Stimulated activated CD4-positive, alpha-beta T cell treated with anti-CD3 and anti-CD28 coated beads, TNF-alpha, amount 100 ng/mL, for 24 hours (primary cell): ENCODE measurements at places on chromosomes 5 and 9.

DNA sequence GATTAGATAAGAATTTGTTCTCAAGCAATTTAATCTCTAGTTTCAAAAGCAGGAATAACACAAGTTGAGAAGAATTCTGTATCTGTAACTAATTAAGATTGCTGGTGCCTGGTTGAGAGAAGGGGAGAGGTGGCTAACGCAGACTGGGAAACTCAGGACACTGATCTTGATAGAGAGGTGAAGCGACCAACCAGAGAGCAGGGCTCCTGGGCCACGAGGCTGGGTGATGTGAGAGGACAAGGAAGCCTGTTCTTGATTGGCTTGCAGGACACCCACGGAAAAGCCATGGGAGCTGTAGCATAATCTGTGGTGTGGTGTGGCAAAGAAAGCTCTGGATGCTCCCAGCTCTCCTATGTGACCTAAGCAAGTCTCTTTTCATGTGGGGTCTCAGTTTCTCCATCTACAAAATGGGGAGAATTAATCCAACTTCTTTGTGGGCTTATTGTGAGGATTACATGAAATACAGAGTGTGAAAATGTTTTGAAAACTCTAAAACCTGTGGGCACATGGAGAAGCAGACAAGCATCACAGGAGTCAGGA lies 594.1 kb upstream of the BRINP1 start:
- no peak for DNase-seq

- no peak for DNase-seq
These were observed 14.8 kb downstream of the COL27A1 start for GRCh38 chr9:114169952-114170770.

- no peak for DNase-seq
These were observed 15.8 kb upstream of the NIPAL4 start for GRCh38 chr5:157444224-157444623.

DNA sequence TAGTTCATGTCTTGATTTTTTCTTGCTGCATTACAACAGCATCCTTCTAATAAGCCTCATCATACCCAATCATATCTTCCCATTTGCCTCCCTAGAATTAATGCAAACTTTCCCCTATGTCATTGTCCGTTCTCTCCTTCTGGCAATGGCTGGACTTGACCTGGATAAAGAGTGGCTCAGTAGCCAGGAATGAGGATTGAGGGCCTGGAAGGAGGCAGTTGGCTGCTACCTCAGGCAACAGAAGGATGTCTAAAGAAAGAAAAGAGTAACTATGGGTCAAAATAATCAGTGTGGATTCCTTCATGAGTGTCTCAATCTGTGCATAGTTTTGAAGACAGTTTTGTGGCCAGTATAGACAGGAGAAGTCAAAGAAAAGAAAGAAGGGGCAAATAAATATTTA lies 209.6 kb downstream of the TRPM3 start:
- no peak for DNase-seq

- no peak for DNase-seq
These were observed 189.6 kb downstream of the PIK3R1 start for GRCh38 chr5:68405026-68405684.

DNA sequence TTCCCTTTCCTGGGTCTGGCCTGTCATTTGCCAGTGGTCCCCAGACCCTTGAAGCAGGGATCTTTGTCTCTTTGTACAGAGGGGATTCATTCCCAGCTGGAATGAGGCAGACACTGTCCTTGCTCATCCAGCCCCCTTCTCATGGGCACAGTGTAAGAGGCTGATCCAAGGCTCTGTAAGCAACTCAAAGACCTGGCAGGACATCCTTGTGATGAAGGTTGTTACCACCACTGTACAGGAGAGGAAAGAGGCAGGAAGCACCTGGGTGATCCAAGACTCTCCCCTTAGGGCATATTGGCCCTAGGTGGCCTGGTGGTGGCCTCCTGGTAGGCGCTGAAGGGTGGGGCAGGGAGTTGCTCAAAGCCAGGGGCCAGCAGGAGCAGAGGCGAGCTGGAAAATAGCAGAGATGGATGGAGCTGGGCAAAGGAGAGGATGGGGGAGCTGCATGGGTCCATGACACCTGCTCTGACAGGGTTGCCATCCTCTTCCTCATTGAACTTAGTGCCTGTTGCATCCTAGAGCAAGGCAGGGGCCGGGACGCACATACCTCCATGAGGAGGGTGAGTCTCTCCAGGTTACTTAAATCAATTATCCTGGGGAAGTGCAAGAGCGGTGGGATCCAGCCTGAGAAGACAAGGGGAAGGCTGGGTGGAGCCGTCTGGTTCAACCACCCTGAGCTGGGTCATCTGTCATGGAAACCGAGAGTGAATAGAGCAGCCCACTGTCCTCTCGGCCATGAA lies 9.8 kb upstream of the GADD45G start:
- no peak for DNase-seq

- DNase-seq, result no peak
These were observed 2.8 kb upstream of the ADAMTS12 start for GRCh38 chr5:33894566-33894965.

GRCh38 chr9:91954841-91955471 lies 4.9 kb upstream of the ROR2 start:
- no peak for DNase-seq

- DNase-seq, result no peak
These were observed 342.4 kb downstream of the FGF10 start for GRCh38 chr5:44046619-44047364.

DNA sequence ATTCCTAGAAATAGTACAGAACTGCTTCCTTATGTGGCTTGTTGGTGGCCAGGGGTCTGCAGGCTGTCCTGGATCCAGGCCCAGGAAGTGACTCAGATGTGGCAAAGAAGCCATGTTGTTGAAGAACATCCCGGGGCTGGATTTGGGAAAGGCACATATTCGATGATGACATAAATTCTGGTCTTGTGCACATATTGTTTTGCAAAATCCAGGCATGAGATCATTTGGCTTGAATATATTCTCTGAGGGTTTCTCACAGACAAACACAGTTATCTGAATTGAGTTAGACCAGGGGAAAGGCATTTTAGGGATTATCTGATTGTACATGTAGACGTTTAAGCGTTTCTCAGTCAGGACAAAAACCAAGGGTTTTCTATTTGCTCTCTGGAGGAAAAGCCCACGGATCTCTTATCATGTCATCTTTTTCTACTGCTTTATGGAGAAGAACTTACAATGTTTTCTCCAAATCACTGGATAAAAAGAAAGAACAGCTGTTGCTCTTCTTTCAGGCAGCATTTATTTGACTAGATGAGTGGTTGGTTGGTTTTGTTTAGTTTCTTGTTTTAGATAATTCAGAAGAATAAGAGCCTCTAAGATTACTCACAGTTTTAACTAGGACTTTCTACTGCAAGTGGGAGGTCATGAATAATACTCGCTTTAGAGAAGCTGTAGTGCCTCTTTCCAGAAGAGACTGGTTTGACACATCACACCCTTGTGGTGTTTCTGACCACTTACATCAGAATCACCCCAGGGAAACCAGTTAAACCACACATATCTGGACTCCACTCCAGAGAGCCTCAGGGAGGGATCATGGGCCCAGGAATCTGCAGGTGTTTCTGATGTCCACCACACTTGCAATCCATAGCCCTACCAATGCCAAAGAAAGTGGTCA lies 29.5 kb upstream of the LHFPL2 start:
- no peak for DNase-seq
